Osteoblast (primary cell): ENCODE measurements at places on chromosomes 2 and 18.

GRCh38 chr2:191486584-191487320, 191.2 kb upstream of the NABP1 start:
- peak; percentile 92 for DNase-seq

DNA sequence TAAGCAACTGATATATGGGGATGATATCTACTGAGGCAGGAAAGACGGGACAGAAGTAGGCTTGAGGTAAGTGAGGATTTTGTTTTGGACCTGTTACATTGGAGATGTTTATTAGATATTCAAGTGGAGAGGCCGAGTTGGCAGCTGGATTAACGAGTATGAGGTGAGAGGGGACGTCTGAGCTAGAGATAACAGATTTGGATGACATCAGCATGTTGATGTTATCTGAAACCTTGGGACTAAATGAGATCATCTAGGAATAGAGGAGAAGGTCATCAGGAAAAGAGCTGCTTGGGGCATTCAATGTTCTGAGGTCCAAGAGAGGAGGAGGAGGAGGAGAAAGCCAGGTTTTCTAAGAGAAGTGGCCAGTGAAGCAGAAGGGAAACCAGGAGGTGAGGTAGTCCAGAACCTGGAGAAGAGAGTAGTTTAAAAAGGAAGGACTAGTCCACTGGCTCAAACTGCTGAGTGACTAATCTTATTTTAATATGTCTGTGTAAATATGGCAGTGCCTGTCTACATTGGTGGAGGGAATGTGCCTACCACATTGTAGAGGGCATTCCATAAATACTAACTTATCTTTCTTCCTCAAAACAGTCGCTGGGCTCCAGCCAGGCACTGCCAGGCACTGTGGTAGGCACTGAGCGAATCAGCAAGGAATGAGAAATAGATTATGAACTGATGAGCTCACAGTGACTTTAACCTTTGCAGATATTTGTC, 488.3 kb downstream of the DLGAP1 start:
- no peak for DNase-seq

DNA sequence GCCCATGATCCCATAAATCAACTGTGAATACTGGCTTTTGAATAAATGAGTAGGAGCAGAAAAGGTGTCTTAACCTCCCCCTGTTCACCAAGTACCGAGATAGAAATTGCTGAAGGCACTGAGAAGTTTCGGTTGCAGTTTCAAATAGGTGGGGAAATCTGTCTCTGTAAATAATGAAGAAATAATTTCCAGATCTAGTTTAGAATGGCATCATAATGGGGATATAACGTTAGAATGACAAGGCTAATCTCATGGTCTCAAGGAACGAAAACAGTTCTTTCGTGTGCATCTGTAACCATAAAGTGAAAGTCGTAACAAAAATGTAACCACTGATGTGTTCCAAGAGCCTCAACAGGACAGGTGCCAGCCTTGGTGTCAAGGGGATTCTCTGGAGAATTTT, 49.9 kb upstream of the TMEM18 start:
- no peak for DNase-seq

DNA sequence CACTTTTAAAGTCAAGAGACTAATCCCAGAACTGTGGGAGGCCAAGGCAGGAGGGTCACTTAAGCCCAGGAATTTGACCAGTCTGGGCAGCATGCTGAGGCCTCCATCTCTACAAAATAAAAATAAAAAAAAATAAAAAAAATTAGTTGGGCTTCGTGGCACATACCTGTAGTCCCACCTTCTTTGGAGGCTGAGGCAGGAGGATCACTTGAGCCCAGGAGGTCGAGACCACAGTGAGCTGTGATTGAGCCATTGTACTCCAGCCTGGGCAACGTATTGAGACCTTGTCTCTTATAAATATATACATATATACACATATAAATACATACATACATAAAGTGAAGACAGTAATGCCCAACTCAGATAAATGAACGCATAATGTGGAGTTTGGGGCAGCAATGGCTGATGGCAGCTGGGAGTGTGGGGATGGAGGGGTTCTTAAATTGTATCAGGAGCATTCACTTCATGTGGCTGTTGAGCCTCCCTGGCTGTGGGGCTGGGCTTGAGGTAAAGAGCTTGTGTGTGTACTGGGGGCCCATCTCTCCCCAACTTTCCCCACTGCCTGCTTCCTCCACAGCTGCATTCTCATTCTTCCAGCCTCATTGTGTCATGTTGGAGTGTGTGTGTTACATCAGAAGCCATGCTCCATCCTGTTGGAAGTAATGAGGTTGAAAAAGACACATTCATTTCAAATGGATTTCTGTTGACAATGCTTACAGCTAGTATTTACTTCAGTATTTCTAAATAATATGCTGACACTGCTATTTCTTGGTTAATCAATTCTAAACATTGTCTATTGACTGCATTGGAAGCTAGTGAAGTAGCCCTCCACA, 96.5 kb upstream of the HS6ST1 start:
- no peak for DNase-seq

GRCh38 chr2:133641497-133641896, 73.2 kb upstream of the NCKAP5 start:
- DNase-seq, result peak; percentile 42

- DNase-seq, result no peak
These were observed 10.5 kb downstream of the C1QL2 start for GRCh38 chr2:119147776-119148715.

DNA sequence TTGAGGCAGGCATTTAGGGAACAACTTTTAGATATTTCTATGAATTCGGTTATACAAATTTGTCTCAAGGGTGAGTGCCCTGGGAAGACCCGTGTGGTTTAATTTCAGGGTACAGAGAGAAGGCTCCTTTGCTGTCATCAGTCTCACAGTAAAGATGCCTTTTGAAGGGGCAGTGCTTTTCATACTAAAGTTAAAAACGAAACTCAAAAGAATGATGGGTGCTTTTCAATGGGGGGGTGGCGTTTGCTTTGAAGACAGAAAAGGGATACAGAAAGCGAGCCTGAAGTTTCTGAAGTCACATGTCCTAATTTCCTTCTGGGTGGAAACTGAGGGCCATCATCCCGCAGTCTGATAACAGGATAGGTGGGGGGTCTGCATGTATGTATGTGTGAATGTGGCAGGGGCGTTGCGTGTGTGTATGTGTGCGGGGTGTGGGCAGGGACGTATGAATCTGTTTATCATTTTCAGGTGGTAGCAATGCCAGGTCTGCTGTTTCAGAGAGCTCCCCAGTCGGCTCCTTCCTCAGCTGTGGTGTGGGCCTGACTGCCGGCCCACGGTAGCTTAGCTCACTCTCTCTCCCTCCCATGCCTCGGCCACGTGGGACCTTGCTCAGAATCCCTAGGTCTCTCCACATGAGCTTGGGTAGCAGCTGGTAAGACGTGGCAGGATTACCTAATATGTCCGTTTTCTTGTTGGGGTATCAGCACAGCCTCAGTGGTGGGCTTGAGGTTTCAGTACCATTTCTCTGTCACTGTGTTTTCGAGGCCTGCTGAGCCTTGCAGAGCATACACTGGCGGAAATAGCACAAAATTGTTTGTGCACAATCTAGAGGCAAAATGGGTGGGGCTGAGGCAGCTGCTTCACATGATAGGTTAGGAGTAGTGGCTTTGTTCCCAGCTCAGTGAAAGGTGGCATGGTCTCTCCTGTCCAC, 32.7 kb downstream of the ARHGAP25 start:
- DNase-seq, result no peak

GRCh38 chr18:79866889-79867574, 69.3 kb downstream of the KCNG2 start:
- DNase-seq, result peak; percentile 91

DNA sequence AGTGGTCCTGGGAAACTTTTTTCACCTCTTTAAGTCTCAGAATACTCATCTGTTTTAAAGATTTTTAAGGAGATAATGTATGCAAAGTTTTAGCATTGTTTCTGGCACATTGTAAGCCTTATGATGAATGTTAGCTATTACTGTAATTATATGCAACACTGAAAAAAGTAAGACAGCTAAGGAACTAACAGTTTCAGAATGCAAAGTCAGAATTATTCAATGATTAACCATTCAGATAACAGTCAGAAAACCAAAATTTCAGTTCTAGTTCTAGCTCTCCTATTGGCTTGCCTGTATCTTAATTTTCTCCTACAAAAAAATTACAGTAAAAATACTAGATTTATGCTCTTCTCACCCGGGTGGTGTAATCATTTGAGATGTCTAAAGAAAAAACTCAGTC, 101.1 kb downstream of the SLC4A10 start:
- no peak for DNase-seq

- peak; percentile 88 for DNase-seq
These were observed 22.2 kb upstream of the ITSN2 start for GRCh38 chr2:24382363-24383073.

DNA sequence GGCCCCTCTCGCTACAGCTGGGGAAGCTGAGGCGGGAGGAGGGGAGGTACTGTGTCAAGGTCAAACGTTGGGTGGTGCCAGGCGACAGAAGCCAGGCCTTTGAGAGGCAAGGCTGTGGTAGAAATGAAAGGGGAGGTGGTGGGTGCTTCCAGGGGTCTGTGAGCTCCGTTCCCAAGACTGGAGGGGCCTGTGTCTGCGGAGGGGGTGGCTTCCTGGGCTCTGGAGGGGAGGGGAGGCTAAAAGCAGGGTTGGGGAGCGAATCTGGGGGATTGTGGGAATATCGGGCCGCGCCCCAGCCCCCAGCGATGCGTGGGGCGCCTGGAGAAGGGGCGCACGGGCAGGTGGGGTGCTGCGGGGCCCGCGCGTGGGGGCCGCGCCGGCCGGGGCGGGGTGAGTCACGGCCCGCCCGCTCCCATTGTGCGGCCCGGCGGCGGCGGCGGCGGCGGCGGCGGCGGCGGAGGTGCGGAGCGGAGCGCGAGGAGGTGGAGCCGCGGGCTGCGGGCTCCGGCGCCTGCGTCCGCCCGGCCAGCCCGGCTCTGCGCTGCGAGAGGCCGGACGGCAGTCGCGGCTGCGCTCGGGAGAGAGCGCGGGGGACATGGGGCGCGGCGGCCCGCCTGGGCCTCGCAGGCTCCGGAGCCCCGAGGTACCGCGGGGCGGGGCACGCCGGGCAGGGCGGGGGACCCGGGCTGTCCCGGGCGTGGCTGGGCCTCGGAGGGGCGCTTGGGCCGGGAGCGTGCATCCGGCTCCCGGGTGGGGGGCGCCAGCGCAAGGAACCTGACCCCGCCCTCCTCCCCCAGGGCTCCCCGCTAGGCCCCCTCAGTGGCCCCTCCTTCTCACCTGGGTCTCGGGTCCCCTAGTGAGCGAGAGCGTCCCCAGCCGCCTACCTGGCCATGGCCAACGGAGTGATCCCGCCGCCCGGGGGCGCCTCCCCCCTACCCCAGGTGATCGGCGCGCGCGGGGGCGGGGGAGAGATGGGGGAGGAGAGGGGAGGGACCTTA, at the start of gene SLC4A3:
SLC4A3 (plus strand) TSS at position 528 of the 998 bp plus-strand sequence; CDS start at position 891, 363 bp downstream.
- peak; percentile 98 for DNase-seq

DNA sequence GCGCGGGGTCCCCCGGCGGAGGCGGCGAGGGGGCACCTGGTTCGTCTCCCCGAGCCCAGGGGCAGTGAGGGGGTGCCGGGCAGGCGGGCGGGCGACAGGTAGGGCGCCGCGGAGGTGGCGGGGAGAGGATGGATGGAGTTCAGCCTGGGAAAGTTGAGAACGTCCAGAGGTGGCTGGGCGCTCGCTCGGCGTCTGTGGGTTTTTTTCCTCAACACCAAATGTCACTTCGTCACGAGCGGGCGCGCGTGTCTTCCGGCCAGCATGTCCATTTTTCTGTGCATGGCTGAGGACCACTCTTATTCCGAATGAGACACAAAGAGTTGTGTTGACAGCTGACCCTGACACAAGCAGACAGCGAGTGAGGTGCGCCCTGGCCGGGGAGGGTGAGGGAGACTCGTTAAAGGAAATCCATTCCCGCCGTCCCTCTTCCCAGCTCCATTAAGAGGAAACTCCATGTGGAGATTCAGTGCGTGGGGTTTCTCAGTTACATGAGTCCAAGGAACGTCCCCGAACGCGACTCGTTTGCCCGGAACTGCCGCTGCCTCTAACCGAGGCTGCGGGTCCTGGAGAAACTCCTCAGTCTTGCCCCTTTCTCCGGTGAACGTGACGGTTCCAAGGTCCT, 859 bp downstream of the GREB1L start:
- DNase-seq, result no peak

- DNase-seq, result peak; percentile 79
These were observed 1.4 kb upstream of the PLCL1 start for GRCh38 chr2:197803033-197803444.
